ENCODE measurements at places on chromosomes 7 and 10.
A peak's percentile ranks its signal among the peaks of the same experiment; 100 is the strongest.

DNA sequence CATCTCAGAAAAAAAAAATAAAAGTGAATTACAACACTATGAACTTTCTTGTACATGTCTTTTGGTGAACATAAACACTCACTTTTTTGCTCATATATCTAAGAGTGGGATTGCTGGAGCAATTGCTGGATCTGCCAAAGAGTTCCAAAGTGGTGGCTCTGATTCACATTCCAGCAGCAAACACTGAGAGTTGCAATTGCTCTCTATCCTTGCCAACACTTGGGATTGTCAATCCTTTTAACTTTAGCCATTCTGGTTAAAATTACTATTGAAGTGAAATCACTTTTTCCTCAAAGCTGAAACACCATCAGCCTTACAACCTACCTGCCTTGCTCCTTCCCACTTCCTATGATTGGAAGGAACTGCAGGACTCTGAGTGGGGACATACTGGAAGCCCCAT lies 70.7 kb downstream of the CDHR3 start:
- no peak for DNase-seq

DNA sequence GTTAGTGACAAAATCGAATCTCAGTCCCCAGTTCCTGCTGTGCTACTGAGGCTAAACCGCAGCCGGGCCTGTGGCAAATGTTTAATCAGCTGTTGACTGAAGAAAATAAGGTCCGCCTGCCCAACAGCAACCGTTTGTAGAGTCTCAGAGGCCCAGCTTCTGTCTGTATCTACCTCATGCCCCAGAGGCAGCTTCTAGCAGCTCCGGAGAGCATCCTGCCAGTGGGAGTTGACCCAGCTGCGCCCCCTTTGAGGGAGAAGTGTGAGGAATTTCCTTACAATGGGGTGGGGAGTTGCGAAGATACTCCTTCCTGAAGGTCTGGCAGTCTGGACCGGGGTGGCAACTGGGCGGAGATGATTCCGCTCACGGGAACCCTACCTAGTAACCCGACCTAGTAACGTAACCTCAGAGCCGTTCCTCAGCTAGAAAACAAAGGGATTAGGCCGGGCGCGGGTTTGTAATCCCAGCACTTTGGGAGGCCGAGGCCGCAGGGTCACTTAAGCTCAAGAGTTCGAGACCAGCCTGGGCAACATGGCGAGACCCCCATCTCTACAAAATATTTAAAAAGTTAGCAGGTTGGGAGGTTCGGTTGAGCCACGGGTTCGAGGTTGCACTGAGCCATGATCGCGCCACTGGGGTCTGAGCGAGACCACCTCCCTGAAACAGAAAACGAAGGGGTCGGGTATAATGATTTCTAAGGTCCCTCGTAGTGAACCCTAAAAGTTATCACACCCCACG lies 846 bp upstream of the ZNF775 start:
- DNase-seq, result peak; percentile 91

GRCh38 chr7:139058943-139059342 lies 23.1 kb upstream of the ZC3HAV1L start:
- DNase-seq, result no peak

GRCh38 chr10:28806951-28807759 lies 129.8 kb downstream of the BAMBI start:
- no peak for DNase-seq

DNA sequence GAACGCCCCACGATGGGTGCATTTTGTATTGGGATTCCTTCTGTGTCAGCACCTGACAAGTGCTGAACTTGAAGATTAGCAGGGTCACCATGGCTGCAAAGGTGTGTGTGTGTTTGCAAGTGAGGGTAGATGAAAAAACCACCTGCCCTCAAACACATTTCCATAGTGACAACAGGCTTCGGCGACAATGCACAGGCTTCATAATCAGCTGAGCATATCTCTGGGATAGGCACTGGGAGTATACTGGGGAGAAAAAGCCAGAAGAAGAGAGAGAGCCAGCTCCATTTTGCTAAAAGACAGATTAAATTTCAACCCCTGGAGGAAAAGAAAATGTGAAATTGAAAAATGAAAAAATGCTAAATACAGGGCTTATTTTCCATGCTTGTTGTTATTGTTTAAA lies 656.1 kb downstream of the INHBA start:
- no peak for DNase-seq

DNA sequence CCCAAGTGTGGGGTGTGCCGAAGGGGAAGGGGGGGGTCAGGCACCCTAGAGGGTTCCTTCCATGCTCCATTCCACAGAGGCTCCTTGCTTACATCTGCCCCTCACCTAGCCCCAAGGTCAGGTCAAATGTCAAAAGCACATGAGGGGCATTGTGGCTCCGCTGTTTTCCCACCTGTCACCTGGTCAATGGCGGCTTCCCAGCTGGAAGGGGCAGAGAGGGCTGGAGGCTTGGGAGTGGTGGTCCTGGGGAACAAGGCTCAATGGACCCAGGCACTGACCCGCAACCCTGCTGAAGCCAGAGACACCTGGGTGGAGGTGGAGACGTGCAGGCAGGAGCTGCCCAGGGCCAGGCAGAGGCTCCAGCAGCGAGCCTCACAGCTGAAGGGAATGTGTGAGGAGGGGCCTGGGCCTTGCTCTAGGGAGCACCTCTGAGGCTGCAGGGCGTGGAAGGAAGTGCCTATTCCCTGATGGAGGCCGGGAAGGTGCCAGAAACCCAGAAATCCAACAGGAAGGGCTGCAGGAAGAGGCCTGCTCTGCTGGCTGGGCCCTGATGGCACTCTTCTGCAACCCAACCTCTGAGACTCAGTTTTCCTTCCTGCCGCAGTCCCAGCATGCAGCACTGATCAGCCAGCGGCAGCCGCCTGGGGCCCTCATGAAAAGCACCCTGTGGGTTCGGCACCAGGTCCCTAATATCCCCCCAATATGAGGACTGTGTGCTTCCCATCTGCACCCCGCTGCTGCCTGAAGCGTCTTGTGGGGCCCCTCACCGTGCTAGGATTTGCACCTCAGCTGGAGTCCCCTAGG lies 16.0 kb downstream of the RASGEF1A start:
- no peak for DNase-seq

- DNase-seq, result no peak
These were observed 82.0 kb upstream of the PDZD8 start for GRCh38 chr10:117457071-117457810.

DNA sequence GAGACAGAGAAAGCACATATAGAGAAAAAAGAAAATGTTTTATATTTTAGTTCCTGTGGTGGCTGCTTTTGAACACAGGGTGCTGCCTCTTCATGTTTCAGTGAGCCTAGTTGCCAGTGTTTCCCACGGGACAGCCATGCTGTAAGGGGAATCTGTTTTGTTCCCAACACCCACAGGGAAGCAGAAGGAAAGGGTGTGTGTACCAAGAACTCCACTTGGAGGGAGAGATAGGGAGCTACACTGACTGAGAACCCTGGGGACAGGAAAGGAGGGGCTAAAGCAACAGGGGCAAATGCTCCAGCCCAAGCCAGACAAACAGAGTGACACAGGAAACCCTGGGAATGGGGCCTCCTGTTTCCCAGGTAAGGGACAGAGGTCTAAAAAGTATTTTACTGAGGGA lies 40.2 kb downstream of the FRMPD2 start:
- DNase-seq, result no peak

DNA sequence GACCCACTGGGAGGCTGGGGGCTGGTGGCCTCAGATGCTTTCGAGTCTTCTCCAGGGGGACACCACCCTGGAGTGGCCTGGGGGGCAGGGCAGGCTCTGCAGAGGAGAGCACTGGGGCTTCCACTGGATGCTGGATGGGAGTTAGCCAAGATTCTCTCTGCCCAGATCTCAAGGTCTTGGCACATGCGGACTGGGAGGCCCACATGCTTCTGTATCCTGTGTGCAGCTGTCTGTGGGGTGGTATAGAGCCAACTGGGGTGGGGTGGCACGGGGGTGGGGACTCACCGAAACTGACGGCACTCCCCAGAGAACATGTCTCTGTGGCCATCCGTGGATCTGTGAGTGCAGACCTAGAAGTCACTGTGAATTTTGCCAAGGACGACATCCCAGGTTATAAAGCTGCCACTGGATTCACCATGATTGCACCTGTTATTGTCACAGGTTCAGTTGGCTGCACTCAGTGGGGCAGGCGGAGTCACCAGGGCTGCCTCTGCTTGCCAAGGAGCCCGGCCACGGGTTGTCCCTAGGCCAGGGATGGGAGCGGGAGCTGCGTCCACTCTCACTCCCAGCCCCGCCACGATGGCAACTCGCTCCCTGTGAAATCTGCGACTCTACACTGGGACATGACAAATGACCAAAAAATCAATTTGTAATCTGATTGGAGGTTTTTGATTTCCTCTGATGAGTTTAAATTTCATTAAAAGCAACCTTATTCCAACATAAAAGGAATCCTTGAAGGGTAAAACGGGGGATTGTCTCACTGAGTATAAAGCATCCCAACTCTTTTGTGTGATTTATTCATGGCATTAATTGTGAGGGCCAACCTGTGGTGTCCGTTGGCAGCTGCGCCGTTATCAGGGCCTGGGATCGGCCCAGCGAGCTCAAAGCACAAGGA lies 131.3 kb downstream of the EBF3 start:
- DNase-seq, result no peak
